ENCODE measurements at places on chromosomes 3 and 15.

- no peak for DNase-seq
These were observed 47.7 kb upstream of the GYG1 start for GRCh38 chr3:148943506-148944205.

GRCh38 chr15:51089041-51089440, 5.7 kb downstream of the TNFAIP8L3 start:
- no peak for DNase-seq

DNA sequence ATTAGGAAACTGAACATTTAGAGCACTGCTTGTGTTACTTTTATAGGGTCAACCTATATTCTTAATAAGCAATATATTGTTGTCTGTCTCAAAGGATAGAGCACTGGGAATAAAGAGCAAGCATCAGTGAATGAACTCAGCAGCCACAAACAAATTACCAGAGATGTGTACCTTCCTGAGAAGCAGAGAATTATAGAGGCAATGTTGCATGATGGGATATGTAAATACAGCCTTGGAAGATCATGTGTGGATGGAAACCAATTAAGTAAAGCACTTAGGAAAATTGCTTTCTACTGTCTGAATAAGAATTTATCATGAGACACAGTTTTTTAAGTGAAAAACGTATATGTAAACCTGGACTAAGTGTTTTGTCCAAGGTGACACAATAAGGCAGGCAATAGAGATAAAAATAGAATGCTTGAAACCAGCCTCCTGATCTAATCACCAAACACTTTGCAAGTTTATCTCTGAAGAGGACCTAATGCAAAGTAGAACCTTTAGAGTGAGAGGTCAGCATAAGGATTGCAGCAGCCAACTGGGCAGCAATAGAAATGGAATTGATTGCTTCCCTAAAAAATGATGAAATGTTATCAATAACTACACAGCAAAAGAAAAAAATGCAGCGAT, 848.0 kb downstream of the TUSC7 start:
- no peak for DNase-seq

DNA sequence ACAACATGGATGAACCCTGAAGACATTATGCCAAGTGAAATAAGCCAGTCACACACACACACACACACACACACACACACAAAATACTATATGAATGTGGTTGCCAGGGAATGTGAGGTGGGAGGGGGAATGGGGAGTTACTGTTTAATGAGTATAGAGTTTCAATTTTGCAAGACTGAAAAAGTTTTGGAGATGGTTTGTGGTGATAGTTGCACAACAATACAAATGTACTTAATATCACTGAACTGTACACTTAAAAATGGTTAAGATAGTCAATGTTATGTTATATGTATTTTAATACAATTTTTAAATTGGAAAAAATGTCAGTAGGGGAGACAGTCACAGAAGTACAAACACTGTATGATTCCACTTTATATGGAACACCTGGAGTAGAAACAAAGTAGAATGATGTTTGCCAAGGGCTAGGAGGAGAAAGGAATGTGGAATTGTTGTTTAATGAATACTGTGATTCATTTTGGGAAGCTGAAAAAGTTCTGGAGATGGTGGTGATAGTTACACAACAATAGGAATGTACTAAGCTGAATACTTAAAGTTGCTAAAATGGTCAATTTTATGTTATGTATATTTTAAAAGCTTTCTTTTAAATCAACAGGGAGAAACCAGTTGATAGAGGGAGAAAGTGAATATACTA, 76.6 kb downstream of the RPL39L start:
- no peak for DNase-seq

- no peak for DNase-seq
These were observed 11.3 kb upstream of the KIF23 start for GRCh38 chr15:69402816-69403215.

DNA sequence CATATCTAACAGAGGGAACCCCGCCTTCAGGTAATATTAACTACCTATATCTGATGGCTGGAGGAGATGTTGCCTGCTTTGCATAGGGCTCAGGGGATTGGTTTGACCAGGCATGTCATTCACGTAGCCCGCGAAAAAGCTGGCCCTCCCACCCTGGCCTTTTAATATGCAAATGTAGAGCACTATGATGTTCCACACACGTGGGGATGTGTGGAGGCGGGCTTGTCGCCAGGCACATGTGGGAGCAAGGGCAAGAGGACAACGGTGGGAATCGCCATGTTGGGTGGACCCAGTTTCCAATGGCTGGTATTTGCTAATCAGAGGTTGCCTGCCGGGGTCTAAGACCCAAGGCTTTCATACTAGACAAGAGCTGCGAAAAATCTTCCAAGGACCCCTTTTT, 469.8 kb downstream of the ZPLD1 start:
- no peak for DNase-seq

DNA sequence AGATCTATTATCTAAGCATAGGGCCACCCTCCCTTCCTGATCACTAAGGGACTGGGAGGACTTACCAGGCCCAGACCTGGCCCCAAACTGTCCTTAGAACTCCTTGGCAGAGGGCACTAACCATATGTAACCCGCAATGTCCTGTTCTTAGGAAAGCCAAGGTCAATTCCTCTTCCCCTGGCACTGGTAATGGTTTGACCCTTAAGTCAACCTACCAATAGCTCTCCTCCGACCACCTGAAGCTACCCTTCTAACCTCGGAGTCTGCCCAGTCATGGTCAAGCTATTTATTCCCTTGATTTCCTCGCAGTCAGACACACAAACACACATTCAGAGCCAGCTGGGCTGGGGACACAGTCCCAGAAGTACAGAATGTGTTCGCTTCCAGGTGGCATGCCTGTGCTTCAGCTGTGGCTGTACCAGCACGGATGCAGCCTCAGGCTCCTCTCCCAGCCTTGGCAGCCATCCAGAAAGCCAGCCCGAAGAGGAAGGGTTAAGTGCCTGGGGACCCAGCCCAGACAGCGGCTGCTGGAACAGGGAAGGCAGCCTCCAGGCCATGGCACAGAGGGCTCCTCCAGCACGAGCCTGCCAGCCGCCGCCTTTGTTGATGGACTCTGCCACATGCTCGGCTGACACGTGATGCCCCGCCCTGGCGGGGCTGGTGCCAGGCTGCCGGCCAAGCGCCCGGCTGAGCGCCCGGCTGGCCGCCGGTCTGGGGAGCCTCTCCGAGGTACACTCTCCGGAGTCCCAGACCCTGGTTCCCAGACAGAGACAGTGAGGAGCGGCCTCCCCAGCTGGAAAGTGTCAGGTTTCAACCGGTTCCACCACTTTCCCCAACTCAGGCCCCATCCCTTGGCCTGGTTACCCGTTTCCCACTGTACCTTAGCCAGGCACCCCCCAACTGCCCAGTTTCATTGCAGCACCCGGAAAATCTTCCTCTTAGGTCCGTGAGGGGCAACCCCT, 5.5 kb downstream of the BMF start:
- DNase-seq: no peak

DNA sequence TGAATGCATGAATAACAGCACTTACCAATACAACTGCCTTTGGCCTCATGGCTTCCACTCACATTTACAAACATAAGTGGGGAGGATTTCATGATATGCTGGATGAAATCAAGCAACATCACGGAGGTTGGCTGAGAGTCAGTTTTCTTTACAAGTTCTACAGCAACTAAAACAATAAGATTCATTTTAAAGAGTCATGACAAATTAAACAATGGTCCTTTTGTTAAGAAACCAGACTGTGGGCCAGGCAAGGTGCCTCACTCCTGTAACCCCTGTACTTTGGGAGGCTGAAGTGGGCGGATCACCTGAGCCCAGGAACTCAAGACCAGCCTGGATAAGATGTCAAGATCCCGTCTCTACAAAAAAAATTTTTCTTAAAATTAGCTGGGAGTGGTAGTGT, 12.4 kb downstream of the ATR start:
- no peak for DNase-seq

DNA sequence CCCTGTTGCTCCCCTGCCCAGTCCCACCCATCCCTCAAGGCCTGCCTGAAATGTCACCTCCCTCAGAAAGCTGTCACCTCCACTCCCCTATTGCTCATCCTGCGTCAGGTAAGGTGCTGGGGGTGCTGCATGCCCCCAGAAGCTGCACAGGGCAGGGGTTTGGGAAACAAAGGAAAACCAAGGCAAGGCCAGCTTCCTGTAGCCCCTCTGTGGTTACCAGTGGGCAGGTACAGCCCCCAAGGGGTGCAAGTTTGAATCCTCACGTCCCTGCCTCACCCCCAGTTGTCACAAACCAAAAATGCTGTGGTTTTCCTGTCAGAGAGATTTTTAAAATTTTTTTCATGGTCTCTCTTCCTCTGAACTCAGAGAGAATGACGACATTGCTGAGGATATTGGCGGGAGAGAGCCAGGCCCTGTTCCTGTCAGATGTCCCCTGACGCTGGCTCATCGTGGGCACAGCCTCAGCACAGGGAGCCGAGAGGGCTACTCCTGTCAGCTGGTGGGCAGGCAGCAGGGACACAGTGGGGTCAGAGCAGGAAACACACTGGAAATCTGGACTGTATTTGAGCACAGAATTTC, 27.0 kb downstream of the PSTPIP1 start:
- DNase-seq: no peak

DNA sequence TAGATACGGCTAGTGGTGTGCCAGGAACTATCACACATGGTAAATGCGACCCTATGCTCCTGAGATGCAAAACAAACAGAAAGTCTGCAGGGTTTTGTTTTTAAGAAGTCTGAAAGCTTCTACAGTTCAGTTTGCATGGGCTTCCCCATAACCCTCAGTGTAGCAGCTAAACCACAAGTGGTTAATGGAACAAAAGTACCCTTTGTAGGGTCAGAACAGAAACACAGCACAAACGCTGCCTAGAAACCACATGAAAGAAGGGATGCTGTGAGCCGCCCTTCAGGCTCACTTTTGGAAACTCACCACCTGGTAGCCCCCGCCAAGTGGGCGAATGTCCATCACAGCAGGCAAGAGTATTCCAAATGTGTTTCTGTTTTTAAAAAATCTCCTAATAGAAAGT, 46.2 kb downstream of the CTDSPL start:
- no peak for DNase-seq

DNA sequence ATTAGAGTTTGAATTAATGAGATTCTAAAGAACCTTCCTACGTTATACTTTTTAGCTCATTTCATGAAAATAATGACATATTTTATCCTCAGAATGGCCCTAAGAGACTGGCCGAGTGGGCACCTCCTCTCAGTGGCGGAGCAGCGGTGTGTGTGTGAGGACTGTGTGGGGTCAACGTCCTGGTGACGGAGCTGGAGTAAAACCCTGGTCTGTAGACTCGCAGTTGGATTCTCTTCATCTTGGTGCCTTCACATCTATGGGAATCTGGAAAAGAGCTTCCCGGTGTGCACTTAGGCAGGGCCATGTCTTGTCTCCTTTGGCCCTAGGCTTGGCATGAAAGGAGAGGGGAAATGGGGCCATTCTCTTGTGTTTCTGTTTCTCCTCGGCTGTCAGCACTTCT, 21.4 kb upstream of the PAQR5 start:
- no peak for DNase-seq

DNA sequence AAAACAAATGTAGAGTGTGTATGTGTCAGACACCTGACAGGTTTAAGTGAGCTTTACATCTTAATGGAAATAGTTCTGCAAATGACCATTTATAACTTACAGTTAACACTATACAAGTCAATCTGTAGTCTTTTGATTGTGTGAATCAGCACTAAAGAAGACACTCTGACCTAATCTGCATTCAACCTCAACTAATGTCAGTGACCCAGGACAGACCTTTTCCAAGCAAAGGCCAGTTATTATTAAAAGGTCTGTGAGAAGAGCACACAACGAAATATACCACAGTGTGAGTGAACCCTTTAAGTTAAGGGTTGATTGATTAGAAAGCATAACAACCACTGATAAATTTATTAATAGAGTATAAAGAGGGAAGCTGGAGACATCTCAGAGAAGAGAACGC, 761.9 kb upstream of the LMCD1 start:
- DNase-seq: no peak

DNA sequence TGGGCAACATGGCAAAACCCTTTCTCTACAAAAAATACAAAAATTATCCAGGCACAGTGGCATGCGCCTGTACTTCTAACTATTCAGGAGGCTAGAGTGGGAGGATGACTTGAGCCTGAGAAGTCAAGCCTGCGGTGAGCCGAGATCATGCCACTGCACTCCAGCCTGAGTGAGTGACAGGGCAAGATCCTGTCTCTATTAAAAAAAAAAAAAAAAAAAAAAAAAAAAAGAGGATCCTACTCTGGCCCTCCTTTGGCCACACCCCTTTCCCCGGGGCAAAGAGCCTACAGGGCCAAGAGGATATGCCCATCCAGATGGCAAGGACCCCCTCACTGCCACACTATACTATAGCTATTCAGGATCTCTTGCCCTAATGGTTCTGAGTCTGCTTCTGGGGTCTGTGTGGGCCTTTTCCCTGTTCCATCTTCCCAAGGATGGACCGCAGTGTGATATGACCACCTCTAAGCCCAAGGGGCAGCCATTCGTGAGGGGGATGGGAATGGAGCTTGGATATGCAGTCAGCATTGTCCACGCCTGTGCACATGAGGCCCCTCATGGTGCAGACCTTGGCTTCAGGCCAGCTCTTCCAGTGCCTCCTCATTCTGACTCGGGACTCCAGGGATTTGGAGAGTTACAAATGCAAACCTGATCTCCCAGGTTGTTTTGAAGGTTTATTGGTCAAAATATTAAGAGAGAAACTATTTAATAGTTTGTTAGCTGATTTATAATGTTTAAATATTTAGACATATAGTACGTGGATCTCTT, 7.3 kb downstream of the TYRO3 start:
- DNase-seq: no peak

DNA sequence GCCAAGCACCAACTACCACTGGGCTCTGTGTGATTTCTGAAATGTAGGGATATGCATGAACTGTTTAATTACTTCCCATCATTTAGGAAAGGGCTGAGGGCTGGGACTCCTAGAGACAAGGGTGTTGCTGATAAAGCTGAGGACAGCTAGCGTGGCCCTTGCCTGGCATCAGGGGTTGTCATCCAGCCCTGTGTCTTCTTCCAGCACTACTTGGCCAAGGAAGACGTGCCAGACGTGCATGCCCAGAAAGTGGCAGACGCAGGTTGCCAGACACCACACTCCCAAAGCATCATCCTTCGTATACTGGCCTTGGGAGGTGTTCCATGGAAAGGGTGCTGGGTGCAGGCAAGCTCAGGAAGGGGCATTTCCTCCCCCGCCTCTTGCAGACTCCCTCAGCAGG, 64.8 kb downstream of the LRIG1 start:
- DNase-seq: no peak

GRCh38 chr3:83706669-83707068, 1252.1 kb upstream of the CADM2 start:
- DNase-seq: no peak

DNA sequence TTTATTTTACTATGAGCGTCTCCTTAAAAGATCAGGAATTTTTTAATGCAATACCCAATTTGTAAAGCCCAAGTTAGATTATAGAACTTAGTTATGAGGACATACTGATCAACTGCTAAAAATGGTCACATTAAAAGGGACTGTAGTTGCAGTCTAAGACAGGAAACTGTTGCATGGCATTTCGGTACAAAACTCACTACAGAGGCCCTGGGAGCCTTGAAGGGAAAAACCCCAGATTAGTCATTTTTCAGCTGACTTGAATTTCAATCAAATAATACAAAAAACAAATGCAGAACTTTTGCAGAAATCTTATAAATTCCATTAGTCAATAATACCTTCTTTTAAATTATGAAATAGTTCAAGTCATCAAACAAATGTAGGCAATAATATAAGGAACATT, 6.9 kb upstream of the PTX3 start:
- no peak for DNase-seq

Data from stimulated activated CD4-positive, alpha-beta T cell treated with anti-CD3 and anti-CD28 coated beads, Interleukin-15, amount 100 ng/mL, for 1 hour (primary cell).